ENCODE measurements at places on chromosomes 2 and 18.

DNA sequence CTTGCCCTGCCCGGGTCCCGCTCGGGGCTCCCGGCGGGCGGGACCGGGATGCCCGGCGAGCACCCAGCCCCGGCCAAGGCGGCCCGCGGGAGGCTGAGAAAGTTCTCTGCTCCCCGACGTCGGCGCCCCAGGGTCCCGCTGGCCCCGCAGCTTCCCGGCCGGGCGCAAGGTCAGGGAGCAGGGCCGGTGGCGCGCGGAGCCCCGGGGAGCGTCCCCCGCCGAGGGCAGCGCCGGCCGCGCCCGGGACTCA, 331 bp downstream of the SERPINE2 start:
- DNase-seq: no peak

- no peak for DNase-seq
Measured at GRCh38 chr18:3500016-3500415, 50.0 kb downstream of the TGIF1 start.

DNA sequence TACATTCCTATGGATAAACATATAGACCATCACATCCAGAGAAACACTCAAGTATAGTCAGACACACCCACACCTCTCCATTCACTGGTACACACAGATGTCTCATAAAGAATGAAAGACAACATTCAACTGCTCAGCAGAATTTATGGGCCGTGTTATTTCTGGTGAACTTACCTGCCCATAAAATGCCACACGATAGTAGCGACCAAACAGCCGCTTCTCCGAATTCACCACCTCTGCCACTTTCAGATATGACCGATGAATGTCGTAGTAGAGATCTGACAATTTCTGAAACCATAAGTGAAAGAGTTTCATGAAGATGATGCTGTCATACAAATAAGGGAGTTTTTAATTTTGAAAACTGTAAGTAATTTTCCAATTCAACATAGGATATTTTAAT, 70.7 kb upstream of the CCDC195 start:
- DNase-seq: no peak

- no peak for DNase-seq
Measured at GRCh38 chr2:141438536-141438935, 692.3 kb downstream of the LRP1B start.

GRCh38 chr2:101697124-101698013, at the start of gene MAP4K4:
Gene MAP4K4, plus strand, starts transcription at chr2:101697707. Its CDS starts 374 bp downstream, at chr2:101698081.
- peak; percentile 47 for DNase-seq

GRCh38 chr18:52348209-52348608, 8.2 kb downstream of the DCC start:
- DNase-seq: no peak

DNA sequence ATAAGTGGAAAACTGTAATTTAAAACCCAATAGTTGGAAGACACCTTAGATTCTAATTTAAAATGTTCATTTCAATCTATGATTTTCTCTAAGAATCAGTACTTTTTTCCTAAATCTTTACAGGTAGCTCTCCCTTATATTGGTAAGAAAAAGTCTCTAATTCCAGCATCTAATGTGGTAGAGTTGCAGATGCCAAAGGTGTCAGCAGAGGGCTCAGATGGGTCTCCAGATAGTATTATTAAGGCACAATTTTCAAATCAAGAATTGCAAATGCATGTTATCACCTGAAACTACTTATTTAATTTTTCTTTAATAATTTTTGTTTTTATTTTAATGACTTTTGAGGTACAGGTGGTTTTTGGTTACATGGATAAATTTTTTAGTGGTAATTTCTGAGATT, 25.5 kb upstream of the ITGA4 start:
- no peak for DNase-seq

- DNase-seq: no peak
Measured at GRCh38 chr18:69840445-69840844, 107.2 kb downstream of the CD226 start.

DNA sequence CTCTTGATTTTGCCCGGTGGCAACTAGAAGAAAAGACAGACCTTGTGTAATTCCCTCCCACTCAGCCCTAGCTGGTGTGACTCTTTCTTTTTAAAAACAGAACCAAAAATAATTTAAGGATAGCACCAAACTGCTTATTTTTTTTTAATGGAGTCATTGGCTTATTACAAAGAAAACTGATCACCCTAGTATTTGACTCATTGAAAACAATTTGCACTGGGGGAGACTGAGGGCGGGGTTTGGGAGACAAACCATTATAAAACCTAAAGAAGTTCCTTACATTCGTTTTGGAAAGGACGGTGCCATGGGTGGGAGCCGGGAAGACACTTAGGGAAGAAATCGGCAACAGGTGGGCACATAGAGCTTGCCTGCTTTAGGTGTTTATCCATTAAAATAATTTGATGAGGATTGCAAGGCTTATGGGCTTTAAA, 2.5 kb downstream of the PAX3 start:
- no peak for DNase-seq

- no peak for DNase-seq
Measured at GRCh38 chr2:43344868-43345373, 118.5 kb upstream of the ZFP36L2 start.
